ENCODE measurements at places on chromosomes 7 and 10.

- DNase-seq, result no peak
These were observed 38.9 kb downstream of the DRGX start for GRCh38 chr10:49356944-49357343.

GRCh38 chr10:101732096-101732495 is 37.1 kb upstream of the FBXW4 start:
- DNase-seq, result no peak

DNA sequence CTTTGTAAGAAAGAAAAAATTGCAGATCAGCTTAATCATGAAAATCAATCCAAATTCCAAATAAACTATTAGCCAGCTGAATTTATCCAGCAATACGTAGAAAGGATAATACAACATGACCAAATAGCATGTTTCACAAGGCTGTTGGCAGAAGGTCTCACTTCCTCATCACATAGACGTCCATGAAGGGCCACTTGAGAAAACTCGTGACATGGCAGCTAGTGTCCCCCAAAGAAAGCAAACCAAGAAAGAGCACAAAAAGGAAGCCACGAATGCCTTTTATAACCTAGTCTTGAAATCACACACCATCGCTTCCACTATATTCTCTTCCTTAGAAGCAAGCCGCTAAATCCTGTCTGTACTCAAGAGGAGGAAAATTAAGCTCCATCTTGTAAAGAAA is 105.6 kb upstream of the NRBF2 start:
- no peak for DNase-seq

GRCh38 chr7:150420242-150420641 is 30.2 kb upstream of the GIMAP8 start:
- peak; percentile 5 for DNase-seq

- no peak for DNase-seq
These were observed 242.2 kb downstream of the ARL4A start for GRCh38 chr7:12929476-12930140.

- DNase-seq, result no peak
These were observed 100.3 kb upstream of the INSYN2A start for GRCh38 chr10:127296696-127297095.

DNA sequence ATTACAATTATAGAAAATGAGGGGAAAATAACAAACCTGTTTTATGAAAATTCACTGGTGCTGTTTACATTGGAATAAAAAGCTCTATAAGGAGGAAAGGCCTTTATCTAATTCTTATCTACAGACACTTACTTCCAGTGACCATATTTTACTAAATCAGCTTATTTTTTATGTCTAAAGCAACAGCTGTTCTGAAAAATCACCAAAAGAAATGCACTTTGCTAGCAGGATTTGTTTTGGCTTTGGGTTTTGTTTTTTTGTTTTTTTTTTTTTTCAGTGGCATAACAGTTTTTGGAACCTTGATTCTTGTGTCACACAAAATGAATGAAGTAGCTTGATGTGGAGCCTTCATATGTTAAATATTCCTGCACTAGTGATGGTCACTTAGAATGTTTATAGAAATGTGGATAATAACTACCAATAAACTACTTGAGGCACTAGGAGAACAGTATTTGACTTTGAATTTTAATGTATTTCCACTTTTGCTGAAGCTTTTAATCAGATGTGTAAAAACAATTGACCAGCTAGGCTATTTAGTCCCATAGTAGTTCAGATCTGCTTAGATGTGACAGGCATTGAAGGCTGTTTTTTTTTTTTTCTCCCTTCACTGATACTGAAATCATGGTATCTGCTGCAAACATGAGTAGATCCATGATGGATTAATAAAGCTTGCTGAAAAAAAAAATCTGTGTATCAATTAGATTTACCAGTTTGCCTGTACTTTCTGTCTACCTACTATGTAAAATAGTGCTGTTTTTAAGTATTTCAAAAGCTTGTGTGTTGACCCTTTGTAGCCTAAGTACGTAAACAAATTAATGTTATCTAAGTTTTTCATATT is 2.8 kb downstream of the ARL4A start:
- no peak for DNase-seq

- DNase-seq, result no peak
These were observed 92.4 kb upstream of the JCAD start for GRCh38 chr10:30151581-30152389.

- no peak for DNase-seq
These were observed 271.7 kb downstream of the TRIL start for GRCh38 chr7:28686418-28686800.

DNA sequence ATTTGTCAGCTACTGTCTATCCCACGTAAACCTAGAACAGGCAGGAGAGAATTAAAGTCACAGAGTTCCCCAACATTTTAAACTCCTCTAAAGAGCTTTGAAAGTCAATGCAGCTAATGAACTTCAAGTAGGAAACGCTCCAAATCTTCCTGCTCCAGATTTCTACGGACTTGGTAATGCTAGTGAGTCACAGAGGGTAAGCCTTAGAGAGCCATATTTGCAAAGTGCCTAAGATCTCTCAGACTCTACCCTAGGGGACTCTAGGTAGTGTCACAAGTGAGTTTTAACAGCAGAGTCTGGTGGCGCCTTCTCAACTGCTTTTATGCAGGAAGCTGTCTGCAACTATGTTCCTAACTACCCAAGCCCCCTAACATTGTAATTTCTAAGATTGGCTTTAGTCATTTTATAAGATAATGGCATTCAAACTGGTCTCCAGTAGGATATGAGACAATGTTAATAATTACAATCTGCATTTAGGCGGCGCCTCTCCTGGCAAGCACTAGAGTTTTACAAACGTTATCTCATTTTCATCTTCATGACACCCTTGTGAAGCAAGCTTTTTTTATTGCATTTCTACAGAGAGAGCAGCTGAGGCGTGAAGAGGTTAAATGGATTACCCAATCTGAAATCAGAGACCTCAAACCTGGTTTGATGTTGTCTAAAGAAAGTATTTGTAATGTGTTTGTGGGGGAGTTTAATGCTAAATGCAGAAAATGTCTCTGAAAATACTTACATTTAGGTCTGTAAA is 22.0 kb upstream of the FZD1 start:
- no peak for DNase-seq

DNA sequence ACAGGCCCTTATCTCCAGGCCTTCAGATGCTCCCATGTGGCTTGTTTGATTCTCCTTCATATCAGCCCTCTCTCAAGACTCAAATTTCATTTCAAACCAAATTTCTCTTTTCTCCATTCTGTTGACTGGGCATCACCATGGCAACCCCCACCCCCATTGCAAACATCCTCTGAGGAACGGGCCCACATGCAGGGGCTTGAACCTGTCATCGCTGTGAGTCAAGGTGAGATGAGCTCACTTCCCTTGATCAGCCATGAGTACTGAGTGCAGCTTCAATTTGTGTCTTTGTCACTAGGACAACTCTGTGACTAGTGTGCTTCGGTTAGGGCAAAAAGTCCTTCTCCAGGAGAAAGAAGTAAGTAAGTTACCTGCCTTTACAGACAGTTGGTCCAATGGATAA is 41.9 kb downstream of the CALML3 start:
- DNase-seq, result no peak

DNA sequence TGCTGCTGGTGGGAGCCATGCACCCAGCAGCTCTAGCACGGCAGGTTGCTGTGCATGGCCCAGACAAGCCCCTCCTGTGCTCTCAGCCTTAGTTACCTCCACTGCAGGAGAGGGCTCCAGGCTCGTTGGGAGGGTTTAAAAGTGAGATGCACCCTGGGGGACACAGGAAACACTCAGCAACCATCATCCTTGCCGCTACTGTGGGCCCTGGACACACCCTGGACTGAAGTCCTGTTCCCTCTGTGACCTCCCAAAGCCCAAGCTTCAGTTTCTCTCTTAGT is 49.0 kb downstream of the FOXL3 start:
- no peak for DNase-seq

DNA sequence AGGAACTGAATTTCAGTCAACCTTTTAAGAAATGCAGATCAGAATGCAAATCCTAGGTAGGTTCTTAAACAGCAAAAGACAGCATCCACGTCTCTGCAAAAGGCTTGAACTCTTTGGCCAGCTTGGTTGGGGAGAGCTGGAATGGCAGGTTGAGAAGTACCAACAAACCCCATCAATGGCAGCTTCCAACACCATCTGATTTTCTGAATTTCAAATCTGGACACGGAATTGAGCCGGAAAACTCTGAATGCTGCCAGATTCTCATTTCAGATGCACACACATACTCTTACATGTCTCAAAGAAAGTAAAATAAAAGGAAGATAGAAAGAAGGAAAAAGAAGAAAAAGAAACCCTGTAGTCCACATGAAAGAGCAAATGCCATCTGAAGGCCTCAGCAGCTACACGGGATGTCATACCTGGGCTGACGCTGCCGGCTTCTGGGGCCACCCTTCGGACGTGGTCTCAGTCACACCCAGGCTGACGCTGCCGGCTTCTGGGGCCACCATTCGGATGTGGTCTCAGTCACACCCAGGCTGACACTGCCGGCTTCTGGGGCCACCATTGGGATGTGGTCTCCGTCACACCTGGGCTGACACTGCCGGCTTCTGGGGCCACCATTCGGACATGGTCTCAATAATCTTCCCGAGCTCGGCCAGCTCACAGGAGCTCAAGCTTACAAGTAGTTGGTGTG is 165.3 kb downstream of the PTPRN2 start:
- no peak for DNase-seq

DNA sequence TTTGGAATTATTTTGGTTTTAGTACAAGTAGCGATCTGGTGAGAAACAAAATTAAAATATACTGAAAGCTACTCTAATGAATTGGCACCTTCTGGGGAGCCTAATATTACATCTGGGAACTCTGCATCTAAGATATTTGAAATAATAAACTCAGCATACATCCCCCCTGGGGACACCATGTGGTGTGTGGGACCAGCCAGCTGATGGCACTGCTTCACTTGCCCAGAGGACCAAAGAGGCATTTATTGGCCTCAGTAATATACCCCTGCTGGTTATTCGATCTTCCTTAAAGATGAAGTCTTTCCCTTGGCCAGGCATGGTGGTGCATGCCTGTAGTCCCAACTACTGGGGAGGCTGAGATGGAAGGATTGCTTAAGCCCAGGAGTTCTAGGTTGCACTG is 195.1 kb upstream of the AUTS2 start:
- DNase-seq, result peak; percentile 69

All from D341Med (cell line).